ENCODE measurements at places on chromosomes 1 and 21. TPM values are rescaled to one million over a fixed set of nuclear protein-coding genes. Genes with fewer than 3 reads are reported as not detected.

DNA sequence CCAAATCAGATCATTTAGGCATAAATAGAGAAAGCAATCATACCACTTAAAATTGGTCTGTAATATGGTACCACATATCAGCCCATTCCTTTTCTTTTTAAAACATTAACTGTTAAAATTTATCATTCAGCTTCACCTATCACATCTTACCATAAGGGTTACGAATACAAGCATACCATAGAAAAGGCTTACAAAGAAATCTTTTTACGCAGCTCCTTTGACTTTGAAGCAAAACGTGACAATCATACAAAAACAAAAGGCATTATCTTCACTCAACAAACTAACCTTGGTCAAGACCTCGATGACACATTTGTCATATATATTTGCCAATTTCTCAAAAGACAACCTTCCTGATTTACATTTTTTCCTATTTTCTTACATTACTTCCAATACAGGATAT, 169.0 kb downstream of the SMYD3 start:
- DNase-seq, result no peak

DNA sequence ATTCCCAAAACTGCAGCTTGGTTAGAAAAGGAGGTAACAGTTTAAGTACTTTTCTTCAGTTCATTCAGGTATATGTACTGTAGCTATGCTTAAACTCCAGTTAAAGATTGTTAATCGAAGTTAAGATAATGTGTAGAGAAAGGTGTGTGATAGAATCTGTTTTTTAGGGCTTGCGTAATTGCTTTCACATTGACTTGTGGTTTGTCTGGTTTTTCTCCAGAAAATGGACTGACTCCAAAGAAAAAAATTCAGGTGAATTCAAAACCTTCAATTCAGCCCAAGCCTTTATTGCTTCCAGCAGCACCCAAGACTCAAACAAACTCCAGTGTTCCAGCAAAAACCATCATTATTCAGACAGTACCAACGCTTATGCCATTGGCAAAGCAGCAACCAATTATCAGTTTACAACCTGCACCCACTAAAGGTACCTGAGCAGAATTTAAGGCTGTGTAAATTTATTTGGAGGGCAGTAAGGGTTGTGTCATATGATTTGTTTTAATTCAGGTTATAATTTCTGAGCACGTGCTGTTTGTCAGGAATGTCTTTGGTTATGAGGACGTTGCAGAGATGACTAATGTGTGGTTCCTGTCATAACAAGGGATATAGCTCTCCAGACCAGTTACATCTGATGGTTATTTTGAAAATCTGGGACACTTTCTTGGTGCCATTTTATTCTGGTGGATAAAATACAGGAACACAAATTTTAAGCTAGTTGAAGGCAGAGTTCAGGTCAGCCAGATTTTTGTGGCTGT, 26.0 kb downstream of the ATF6 start:
- no peak for DNase-seq

DNA sequence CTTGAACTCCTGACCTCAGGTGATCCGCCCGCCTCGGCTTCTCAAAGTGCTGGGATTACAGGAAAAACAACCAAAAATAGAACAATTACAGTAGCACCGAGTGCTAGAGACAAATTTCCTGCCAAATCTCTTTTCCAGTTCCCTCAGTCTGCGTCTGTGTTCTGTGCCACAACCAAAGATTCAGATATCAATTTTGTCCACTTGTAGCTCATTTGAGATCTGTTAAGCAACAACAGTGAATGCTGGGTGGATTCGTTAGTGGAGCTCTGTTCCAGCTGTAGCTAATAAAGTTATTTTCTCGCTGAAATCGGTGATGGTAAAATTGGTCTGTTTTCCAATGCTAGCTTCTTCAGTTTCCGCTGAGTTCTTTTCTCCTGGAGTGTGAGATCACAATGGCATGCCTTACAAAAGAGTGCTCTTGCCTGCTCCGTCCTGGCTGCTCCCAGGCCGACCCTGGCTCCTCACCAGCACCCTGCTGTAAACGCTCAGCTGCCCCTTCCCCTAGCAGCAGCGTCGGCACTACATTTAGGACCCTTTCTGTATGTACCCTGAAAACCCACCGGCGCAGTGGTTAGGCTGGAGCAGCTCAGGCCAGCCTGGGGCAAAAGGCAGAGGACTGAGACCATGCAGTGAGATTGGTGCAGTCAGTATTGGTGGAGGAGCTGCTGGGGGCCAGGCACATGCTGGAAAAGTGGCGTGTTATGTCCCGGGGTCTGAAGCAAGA, 395.4 kb downstream of the KIF26B start:
- DNase-seq, result no peak

SPRR1B gene
- total RNA-seq, result not detected

All from osteocyte (in vitro differentiated cells).